ENCODE measurements at places on chromosomes 3 and 15. TPM values are rescaled to one million over a fixed set of nuclear protein-coding genes. Genes with fewer than 3 reads are reported as not detected.

DNA sequence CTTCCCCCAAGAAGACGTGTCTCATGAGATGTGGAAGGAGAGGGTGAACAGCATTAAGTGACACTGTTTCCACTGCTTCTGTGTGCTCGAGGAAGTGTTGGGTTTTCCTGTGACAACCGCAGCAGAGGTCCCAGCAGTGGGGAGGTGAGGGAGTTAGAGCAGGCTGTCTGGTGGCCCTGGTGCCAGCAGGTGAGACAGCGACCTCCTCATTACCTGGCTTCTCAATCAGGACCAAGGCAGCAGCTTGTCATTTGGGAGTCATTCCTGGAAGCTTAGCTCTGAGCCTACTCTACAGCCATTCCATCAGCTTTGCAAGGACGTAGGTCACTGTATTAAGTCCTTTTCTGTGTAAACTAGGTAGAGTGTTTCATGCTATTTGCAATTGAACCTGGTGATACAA, 63.3 kb upstream of the RGMA start:
- no peak for DNase-seq
- H3K4me3 ChIP-seq = no peak overlapping the region
- no peaks in the 10 kb centered on the region for H3K27me3 ChIP-seq
- H3K27ac ChIP-seq = no peak overlapping the region
- H3K4me1 ChIP-seq = peaks cover 6% of the 10 kb centered on the region
- peaks cover 3% of the 10 kb centered on the region for H3K36me3 ChIP-seq

DNA sequence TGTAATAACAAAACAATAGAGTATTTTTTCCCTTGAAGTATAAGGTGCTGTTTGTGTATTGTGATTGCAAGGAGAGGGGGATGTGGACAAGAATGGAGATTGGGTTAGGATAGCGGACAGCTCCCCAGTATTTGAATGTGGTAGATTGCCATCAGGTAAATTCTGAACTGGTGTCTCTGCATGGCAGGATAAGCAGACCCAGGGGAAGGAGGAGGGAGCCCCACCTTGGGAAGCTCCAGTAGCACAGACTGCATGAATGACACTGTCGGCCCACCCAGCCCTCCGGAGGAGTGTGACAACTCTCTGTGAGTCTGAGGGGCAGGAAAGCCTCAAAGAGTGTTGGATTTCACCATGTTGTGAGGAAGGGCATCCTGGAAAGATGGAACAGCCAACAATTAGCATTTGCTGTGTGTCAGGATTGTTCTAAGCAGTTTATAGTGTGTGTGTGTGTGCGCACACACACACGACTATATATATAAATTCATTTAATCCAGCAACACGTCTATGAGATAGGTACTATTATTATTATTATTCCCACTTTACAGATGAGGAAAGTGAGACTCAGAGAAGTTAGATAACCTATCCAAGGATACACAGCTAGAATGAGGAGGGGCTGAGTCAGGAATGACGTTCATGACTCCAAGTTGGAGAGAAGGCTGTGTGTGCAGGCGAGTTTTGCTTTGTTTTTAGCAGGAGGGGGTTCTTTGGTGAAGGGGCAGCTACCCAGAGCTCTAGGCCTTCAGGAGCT, 63.4 kb upstream of the LCTL start:
- H3K27me3 ChIP-seq = no peaks in the 10 kb centered on the region
- H3K27ac ChIP-seq = no peak overlapping the region
- H3K4me3 ChIP-seq = no peak overlapping the region
- H3K4me1 ChIP-seq = peaks cover 8% of the 10 kb centered on the region
- H3K36me3 ChIP-seq = no peaks in the 10 kb centered on the region

- H3K27me3 ChIP-seq = no peaks in the 10 kb centered on the region
- no peaks in the 10 kb centered on the region for H3K4me1 ChIP-seq
- H3K27ac ChIP-seq = no peak overlapping the region
- no peak overlapping the region for H3K4me3 ChIP-seq
- no peak for DNase-seq
Observed at GRCh38 chr3:133915685-133916658, 20.3 kb upstream of the RAB6B start.

GRCh38 chr3:95655363-95655986, 1158.9 kb upstream of the EPHA6 start:
- H3K4me1 ChIP-seq = no peaks in the 10 kb centered on the region
- H3K27ac ChIP-seq = no peak overlapping the region
- peaks cover 8% of the 10 kb centered on the region for H3K36me3 ChIP-seq
- no peak overlapping the region for H3K4me3 ChIP-seq
- no peak for DNase-seq

GRCh38 chr15:63597821-63598220, 634 bp downstream of the FBXL22 start:
- H3K4me1 ChIP-seq = no peaks in the 10 kb centered on the region
- H3K36me3 ChIP-seq = peaks cover 2% of the 10 kb centered on the region
- no peak for DNase-seq
- peaks cover 3% of the 10 kb centered on the region for H3K27me3 ChIP-seq
- no peak overlapping the region for H3K4me3 ChIP-seq

DNA sequence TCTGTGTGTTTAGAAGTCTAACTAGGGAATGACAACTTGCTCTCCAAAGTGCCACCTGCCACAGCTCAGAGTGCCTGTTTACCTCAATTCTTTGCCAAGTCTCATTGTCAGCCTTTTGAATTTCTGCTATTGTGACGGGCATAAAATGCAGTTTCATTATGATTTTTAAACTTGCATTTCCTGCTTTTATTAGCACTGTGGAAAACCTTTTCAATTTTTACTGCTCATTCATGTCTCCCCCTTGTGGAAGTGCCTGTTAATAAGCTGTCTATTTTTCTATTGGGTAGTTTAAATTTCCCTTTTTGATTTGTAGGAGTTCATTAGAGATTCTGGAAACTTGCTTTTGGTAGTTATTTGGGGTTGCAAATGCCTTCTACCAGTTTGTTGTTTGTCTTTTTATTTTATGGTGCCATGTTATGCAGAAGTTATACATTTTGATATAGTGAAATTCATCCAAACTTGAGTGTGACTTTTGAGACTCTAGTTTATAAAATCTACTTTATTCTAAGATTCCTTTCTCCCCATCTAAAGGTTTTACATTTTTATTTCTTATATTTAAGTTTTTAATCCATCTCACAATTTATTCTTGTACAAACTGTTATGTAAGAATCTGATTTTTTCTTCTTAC, 53.9 kb upstream of the FRMD4B start:
- no peaks in the 10 kb centered on the region for H3K4me1 ChIP-seq
- H3K27ac ChIP-seq = no peak overlapping the region
- H3K27me3 ChIP-seq = no peaks in the 10 kb centered on the region
- H3K36me3 ChIP-seq = no peaks in the 10 kb centered on the region

DNA sequence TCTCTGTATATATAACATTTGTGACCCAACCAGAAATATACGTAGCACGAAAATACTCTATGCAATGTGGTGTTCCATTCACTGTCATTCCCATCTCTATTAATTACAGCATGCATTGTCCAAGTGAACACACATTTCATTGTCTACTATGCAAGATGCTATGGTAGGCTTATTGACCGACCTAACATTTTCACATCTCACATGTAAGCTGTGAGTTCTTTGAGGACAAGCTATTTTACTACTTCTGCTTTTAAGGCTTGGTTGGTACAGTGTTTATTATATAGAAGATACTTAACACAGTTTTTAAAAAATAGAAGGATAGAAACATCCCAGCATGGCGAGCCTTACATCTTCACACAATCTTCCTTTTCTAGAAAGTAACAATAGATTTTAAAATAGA, 164.4 kb downstream of the KLHL25 start:
- H3K36me3 ChIP-seq = no peaks in the 10 kb centered on the region
- H3K27me3 ChIP-seq = no peaks in the 10 kb centered on the region
- no peaks in the 10 kb centered on the region for H3K4me1 ChIP-seq
- no peak for DNase-seq

- DNase-seq = no peak
- no peak overlapping the region for H3K27ac ChIP-seq
- no peaks in the 10 kb centered on the region for H3K4me1 ChIP-seq
- H3K27me3 ChIP-seq = no peaks in the 10 kb centered on the region
Observed at GRCh38 chr3:82224661-82225060, 463.2 kb upstream of the GBE1 start.

DNA sequence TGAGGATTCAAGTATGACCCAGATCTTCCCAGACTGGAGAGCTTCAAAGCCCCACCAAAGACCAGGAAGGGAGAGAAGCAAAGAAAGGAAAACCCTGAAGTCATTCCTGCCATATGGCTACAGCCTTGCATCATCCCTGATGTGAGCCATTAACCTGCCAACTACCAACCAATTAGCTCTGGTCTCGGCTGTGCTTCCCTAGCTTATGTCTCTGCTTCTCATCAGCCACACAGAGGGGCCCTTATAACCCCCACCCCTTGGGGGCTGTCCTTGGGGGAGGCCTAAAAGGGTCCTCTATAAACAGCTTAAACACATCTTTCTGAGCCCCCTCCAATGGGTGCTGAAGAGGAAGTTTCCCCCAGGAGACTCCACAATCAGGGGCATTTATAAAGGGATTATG, 52.8 kb downstream of the NOX5 start:
- peak; percentile 10 for DNase-seq
- no peak overlapping the region for H3K4me3 ChIP-seq
- no peaks in the 10 kb centered on the region for H3K27me3 ChIP-seq
- peaks cover 4% of the 10 kb centered on the region for H3K36me3 ChIP-seq

- no peak within 1 kb of the TSS for H3K27ac ChIP-seq
- peak; percentile 76 for DNase-seq
- H3K36me3 ChIP-seq = peaks cover 2% of the 10 kb centered on the region
- H3K4me1 ChIP-seq = peaks cover 4% of the 10 kb centered on the region
- H3K27me3 ChIP-seq = peaks cover 19% of the 10 kb centered on the region
Observed at GRCh38 chr15:92393071-92393979, at the start of gene ST8SIA2. Gene ST8SIA2, plus strand, starts transcription at chr15:92393881. Its CDS starts 184 bp downstream, at chr15:92394065.

DNA sequence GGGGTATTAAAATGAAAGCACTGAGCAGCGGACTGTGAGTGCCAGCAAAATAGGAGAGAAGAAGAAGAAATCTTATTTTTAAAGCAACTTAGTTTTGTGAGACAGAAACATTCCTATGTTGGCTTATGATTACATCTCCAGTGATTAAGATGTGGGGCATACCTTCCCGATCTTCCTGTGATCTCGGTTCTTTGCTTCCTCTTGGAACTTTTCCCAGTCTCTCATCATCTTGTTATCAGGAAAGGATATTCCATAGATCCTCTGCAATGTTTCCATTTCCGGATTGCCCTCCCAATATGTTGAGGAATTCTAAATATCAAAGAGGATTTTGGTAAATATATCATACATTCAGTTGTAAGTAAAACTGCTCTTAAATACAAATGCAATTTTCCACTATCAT, 22.2 kb downstream of the TARS3 start:
- no peak overlapping the region for H3K4me3 ChIP-seq
- no peaks in the 10 kb centered on the region for H3K27me3 ChIP-seq
- DNase-seq = no peak
- no peak overlapping the region for H3K27ac ChIP-seq
- H3K36me3 ChIP-seq = peaks cover 63% of the 10 kb centered on the region

DNA sequence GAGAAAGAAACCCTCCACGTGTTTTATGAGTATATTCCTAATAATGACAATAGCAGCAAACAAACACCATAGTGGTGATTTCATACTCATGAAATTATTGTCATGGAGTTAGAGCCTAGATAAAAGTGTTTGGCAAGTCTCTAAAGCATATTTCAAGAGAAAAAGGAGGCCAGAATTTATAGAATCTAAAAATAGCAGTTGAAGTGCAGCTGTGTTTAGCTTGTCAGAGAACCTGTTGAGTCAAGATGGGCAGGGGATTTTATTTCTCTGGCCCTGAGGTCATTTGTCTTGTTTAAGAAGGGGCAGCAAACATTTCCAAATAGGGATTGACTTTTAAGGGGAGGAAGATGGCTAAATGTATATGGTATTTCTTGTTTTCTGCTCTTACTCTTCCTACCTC, 279.6 kb upstream of the CTDSPL start:
- H3K4me1 ChIP-seq = no peaks in the 10 kb centered on the region
- no peak for DNase-seq
- H3K36me3 ChIP-seq = 0 out of 3 replicates have a peak, but pooled peaks cover 2% of the 10 kb centered on the region
- no peak overlapping the region for H3K4me3 ChIP-seq

DNA sequence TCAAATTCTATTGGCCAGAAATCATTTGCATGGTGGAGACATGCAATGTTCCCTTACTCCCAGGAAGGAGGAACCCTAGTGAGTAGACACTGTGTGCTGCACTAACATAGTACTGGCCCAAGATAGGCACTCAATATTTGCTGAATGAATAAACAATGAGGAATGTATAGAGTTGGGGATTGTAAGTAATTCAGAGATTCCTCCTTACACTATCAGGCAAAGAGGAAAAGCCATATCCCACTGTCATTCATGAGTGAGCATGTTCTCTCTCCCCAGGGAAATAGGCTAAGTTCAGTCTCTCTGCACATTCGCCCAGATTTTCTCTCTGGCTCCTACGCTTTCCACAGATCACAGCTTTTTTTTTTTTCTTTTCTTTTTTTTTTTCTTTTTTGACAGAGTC, 154.9 kb upstream of the WNT5A start:
- H3K4me1 ChIP-seq = peaks cover 17% of the 10 kb centered on the region
- no peak for DNase-seq
- H3K4me3 ChIP-seq = no peak overlapping the region
- H3K27me3 ChIP-seq = no peaks in the 10 kb centered on the region
- no peaks in the 10 kb centered on the region for H3K36me3 ChIP-seq

- no peaks in the 10 kb centered on the region for H3K4me1 ChIP-seq
- H3K27ac ChIP-seq = no peak overlapping the region
- H3K36me3 ChIP-seq = peaks cover 3% of the 10 kb centered on the region
- H3K4me3 ChIP-seq = peak overlapping the region; percentile 8
- no peaks in the 10 kb centered on the region for H3K27me3 ChIP-seq
Observed at GRCh38 chr3:182795389-182795782, 2.1 kb downstream of the ATP11B start.

DNA sequence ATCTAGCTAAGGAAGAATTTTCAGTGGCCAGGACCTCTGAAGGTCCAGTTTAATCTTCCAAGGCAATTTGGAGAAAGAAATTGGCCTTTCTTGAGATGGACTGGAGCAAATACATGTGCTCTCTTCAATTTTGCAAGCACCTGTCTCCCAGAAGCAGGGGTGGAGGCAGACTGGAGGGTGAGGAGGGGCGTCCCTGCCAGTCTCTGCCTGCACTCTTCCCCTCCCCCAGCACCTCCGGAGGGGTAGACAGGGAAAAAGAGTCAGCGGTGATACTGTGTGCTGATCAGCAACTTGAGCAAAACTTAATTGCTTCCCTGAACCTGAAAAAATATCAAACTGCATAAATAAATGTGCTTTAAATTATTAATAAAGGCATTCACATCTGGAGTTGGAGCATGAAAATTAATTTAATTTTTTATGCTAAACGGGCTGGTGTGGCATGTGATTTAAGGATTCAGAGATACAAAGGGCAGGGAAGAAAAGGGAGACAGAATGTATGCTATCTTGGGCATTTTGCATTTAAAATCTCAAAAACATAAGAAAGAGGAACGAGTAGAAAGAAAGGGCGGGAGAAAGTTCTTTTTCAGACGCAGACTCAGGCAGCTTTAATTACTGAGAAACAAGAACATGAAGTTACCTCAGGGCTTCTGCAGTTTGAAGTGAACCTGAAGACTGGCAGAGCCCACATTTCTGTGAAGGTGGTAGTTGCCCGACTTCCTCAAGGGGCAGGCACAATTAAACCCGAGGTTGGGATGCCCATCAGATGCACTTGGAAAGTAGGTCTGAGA, 319.7 kb downstream of the UACA start:
- DNase-seq = no peak
- H3K4me1 ChIP-seq = no peaks in the 10 kb centered on the region
- H3K27me3 ChIP-seq = no peaks in the 10 kb centered on the region

SLC35G2 gene
- 5.4 TPM for total RNA-seq

CPLX3 gene
- not detected for total RNA-seq

Data from H9 (cell line).